ENCODE measurements at places on chromosomes 16 and 17.

DNA sequence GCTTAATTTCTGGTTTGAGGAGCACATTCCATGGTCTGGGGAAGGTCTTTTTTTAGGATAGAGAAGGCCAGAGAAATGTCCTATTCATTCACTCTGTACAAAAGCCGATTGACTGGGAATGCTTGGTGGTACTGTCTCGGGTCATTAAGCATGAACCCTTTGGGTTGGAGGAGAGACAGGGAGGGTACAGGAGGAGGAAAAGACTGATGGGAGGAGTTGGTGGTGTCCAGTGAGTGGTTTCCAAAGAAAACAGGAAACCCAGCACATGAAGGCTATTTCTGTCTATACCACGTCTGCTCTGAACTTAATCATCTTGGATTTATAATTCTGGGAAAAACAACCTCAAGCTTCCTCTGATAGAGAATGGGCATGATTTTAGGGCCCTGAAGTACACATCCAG lies 111.9 kb downstream of the XYLT1 start:
- DNase-seq, result no peak

DNA sequence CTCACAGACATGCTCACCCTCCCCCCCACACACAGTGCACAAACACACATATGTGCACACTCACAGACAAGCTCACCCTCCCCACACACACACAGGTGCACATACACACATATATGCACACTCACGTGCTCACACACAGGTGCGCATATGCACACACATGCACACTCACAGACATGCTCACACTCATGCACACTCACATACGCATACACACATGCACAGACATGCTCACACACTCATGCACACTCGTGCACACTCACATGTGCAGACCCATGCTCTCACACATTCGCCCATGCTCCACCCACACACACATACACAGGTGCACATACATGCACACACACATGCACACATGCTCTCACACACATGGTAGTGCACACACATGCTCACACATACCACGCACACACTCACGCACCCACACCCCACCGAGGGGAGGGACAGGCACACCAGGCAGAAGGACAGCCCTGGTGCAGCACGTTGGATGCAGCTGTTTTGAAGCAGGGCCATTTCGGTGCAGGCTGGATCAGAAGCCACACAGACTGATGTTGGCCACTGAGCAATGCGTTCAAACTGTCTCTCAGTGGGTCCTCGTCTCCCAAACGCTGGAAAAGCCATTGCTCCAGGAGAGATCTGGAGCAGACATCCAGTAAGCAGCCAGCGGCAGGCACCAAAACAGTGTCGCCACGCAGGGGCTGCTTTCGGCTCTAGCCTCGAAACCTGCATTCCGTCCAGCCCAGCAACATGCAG lies 86.2 kb upstream of the ZNF469 start:
- DNase-seq, result no peak

DNA sequence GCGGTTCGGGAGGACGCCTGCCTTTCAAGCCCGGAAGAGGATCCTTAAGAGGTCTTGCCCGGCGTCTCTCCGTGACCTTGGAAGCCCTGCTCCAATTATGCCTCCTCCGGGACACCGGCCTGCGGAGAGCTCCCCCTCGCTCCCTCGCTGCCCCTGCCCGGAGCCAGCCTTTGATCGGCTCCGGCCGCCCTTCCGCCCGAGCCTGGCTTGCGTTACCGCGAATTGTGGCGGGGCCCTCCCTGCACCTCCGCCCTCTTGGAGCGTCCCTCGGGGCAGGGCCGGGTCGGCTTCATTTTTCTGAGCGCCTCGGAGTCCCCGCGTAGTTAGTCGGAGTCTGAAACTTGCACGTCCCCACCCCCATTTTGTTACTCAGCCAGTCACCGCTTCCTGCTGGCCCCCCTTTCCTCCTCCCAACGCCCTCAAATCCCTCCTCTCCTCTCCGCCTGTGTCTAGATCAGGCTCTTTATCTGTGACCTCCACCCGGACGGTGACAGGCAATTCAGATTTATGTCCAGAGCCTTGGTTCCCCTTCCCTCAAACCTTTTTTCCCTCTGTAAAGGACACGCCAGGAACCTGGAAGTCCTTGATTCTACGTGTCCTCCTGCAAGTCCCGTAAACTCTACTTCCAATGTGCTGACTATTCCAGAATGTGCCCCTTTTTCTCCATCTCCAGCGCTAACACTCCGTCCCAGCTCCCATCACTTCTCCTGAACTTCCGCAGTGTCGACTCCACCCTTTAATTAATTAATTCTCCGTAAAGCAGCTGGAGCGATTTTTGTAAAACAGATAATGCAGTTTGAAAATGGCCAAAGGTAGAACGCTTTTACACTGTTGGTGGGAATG lies 569 bp upstream of the RABEP2 start:
- peak; percentile 63 for DNase-seq

DNA sequence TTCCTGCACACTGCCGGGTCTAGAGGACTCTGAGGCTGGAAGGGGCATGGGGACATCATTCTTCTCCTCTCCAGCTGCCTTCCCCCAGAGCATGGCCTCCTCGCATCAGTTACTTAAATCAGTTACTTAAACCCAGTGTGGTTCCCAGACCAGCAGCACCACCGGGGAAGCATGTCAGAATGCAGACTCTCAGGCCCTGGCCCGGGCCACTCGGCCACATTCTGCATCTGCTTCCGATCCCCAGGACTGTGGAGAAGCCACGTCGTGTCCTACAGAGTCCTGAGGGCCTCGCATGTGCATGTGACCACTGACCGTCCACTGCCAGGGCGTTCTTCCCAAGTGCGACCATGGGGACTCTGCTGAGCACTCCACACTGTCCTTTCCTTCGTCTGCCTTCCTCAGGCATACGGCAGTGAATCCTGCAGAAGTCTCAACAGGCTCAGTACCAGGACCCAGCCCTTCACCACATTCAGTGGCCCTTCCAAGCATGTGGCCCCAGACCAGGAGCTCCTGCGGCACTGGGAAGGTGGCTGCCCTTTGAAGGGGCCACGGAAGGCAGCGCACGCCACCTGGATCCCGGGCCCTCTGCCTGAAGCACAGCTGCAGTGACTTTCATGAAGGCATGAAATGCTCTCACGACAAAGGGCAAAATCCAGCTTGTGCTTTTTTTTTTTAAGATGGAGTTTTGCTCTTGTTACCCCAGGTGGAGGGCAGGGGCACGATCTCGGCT lies 46.9 kb upstream of the RASD1 start:
- DNase-seq, result no peak

DNA sequence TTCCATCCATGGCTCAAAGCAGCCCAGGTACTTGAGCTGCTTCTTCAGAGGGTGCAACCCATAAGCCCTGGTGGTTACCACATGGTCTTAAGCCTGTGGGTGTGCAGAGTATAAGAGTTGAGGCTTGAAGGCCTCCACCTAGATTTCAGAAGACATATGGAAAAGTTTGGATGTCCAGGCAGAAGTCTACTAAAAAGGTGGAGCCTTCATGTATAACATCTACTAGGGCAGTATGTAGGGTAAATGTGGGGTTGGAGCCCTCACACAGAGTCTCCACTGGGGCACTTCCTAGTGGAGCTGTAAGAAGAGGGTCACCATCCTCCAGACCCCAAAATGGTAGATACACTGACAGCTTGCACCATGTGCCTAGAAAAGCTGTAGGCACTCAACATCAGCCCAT lies 120.9 kb downstream of the HS3ST3A1 start:
- DNase-seq, result no peak

DNA sequence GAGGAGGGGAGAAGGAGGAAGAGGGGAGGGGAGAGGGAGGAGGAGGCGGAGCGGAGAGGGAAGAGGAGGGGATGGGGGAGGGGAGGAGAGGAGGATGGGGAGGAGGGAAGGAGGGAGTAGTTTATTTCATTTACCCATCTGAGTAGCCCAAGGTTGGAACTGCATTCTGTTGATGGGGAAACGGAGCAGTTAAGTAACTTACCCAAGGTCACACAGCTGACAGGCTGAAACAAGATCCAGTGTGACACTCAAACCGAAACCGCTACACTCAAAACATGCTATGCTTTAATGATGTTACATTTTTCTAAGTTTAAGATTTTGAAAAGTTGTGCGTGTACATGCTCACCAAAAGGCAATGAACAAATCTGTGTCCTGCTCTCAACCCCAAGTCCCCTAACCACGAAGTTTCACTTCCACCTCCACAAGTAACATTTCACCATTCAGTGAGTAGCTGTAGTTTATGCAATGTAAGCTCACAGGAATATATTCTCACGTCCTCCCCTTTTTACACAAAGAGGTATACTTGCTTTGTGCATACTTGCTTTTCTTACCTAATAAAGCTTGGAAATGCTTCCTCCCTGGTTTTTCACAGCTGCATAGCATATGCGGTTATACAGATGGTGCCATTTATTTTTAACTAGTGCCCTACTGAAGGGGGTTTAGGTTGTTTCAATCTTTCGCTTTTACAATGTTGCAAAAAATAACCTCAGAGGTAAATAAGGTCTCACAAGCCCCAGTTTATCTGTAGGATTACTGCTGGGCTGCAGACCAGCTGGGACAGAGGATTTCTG lies 275.3 kb downstream of the PARN start:
- no peak for DNase-seq

GRCh38 chr17:31579265-31579664 lies 187.8 kb downstream of the RAB11FIP4 start:
- DNase-seq, result no peak

GRCh38 chr17:74815550-74816370 lies 39.6 kb upstream of the NAT9 start:
- no peak for DNase-seq

- no peak for DNase-seq
Observed at GRCh38 chr17:60390925-60391470, 935 bp downstream of the USP32 start.

GRCh38 chr17:36131421-36131820 lies 27.8 kb downstream of the CCL4 start:
- no peak for DNase-seq

DNA sequence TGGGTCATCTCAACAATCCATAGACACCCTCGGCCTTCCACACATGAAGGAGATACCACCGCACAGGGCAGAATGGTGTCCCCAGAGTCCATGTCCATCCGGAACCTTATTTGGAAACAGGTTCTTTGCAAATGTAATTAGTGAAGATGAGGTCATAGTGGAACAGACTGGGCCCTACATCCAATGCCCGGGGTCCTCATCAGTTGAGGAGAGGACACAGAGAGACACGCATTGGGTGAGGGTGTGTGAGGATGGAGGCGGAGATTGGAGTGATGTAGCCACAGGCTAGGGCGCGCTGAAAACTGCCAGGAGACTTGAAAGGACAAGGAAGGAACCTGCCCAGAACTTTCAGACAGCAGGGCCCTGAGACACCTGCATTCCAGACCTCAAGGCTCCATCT lies 169.4 kb downstream of the ENGASE start:
- DNase-seq, result no peak

DNA sequence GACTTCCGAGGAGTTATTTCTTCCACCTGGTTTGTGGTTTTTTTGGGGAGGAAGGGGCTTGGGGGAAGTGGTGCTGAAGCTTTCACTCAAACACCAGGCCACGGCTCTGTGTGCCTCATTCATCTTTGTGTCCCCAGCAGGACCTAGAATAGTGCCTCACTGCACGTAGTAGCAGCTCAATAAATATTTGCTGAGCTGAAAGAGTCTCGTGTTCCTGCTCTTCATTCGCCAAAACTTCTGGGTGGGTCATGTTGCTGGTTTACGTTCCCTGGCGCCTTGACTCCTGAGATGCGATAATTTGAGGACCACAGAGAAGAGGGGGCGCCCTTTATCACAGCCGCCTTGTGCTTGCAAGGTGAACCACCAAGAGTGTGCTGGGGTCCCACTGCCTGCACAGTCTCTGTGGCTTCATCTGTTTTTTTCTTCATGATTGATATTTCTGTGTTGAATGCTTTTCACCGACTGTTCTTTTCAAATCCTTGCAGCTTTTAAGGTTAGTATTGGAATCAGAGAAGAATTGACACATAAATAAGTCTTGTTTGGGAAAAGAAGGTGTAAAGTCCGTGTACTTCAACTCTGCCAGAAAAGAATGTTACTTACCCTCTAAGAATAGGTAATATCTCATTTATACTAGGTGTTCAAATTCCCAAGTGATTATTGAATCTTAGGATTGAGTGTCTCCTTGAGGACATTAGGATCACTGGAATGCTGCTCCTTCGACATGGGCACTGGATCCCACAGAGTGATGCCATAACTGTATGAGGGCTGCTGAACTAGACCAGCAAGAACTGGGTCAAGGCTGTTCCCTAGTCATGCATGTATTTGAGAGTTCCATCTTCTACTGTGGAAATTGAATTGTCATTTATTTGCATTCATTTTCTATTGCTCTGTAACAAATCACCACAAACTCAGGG lies 92.7 kb upstream of the CLEC18A start:
- DNase-seq, result no peak

DNA sequence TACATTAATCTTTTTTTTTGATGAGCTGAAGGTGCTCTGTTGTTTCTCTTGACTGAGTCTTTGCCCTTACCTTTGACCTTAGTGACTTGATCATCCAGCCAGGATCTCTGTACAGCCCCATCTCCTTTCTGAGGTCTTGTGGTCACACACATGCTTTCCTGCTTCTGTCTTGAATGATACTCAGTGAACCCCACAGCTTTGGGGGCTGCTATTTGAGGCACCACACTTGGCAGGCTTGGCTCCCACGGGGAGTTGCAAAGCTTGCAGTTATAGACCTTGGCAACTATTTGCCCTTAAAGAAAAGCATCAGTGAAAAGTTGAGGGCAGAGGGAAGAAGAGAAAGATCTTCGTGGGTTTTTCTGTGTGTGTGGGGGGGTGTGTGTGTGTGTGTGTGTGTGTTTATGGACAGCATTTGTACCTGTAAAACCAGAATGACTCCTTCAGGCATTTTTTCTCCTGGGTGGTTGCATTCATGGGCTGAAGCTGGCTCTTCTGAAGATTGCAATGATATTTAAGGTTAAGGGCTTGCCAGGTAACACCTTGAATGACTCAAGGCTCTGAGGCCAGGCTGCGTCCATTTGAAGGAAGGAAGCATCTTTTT lies 101.6 kb downstream of the MSI2 start:
- no peak for DNase-seq

DNA sequence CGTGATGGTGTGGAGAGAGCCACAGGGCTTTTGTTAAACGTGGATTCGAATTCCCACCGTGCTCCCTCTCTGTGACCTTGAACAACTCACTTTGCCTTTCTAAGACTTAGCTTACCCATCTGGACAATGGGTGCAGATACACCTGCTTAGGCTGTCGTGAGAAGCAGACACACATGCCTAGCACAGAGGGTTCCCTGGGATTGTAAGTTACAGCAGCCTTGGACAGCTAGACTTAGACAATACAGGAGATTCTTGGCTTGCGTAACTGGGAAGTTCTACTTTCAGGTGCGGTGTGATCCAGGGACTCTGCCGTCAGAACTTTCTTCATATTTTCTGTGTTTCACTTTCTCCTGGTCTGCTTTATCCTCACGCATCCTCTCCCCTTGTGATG lies 127.0 kb downstream of the ABCC1 start:
- DNase-seq, result no peak

GRCh38 chr17:5361426-5361825 lies 58.0 kb downstream of the NUP88 start:
- DNase-seq, result no peak

DNA sequence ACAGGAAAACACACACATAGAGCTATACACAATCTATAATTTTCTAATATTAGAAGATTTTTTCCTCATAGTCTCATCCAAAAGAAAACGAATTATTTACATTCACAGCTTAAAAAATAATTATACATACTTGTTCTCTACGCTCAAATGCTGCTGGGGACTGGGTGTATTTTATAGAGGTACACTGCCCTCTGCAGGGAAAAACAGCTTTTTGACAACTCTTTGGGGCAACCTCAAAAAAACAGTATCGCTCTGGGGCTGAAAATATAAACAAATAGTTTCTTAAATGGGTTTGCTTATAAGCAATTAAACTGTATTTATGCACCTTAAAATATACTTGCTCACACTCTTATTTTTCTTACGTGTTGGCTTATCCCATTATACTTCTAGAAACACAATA lies 261.8 kb upstream of the PSMD7 start:
- no peak for DNase-seq

GRCh38 chr16:3283543-3284447 lies 504 bp downstream of the ZNF263 start:
- no peak for DNase-seq

All from RCC 7860 (cell line).